ENCODE measurements at places on chromosomes 4 and X.
A peak's percentile ranks its signal among the peaks of the same experiment; 100 is the strongest.

GRCh38 chrX:118665204-118665603 is 62.2 kb upstream of the IL13RA1 start:
- DNase-seq: no peak

- DNase-seq: no peak
These were observed 399.0 kb downstream of the PABPC4L start for GRCh38 chr4:133802359-133803140.

- DNase-seq: peak; percentile 54
These were observed 24.8 kb downstream of the SMIM20 start for GRCh38 chr4:25938787-25939186.

- no peak for DNase-seq
These were observed 35.4 kb downstream of the SNX25 start for GRCh38 chr4:185244763-185245162.

DNA sequence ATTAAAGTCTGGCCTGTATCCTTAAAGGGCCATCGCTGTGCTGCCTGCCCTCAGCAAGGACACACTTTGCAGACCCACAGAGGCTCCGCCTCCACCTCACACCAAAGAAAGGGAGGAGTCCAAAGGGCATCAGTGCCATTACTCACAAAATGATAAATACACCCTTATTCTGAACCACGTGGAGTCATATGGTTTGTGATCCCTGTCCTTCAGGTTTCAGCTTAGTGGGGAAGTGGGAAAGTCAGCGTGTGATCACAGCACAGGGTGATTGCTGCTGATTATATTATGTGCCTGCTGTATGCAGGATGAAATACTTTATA is 35.9 kb upstream of the MSANTD1 start:
- no peak for DNase-seq

GRCh38 chrX:8730812-8731558 is 952 bp downstream of the ANOS1 start:
- DNase-seq: no peak

- DNase-seq: no peak
These were observed 54.0 kb upstream of the C4orf54 start for GRCh38 chr4:99711657-99712056.

DNA sequence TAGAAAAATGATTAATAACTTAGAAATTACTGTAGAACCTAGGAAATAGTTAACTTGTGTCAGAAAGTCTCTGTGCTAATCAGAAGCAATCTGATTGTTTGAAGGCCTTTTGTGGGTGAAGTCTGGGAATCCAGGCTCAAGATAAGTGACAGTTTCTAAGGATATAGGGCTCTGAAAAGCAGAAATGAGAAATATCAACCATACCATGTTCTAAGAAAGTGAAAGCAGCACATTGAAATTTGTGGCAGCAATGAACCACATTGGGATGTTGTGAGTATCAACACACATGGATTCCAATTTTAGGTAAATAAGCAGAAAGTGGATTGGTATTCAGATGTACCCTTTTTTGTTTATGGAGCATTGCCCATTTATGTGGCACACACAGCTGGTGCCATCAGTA is 464.6 kb downstream of the IL15 start:
- no peak for DNase-seq

- no peak for DNase-seq
These were observed 24.2 kb downstream of the CBLL2 start for GRCh38 chrX:22296871-22297270.

DNA sequence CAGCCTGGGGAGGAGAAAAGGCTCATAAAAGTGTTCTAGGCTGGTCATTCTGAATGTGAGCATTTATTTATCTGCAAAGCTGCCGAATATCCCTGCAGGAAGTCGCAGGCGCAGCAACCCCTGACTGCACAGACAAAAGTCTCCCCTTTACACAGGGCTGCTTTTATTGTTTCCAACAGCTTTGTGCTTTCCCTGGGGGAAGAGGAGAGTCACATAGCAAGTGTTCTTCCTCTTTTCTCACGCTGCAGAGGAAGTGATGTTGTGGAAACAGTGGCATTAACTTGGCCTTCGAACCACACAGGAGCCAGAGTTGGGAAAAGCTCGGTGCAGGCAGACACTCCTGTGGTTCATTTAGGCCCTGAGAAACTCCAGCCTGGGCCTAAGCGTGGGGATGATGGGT is 81.5 kb upstream of the BCOR start:
- DNase-seq: no peak

GRCh38 chr4:13836946-13837912 is 209.7 kb upstream of the BOD1L1 start:
- no peak for DNase-seq

- DNase-seq: no peak
These were observed 59.2 kb upstream of the GUCY1A1 start for GRCh38 chr4:155607481-155607880.

- no peak for DNase-seq
These were observed 67.7 kb upstream of the PJA1 start for GRCh38 chrX:69232945-69233344.

- DNase-seq: no peak
These were observed 2267.9 kb upstream of the AGA start for GRCh38 chr4:179709961-179710624.

- DNase-seq: no peak
These were observed 1.8 kb upstream of the EXOSC9 start for GRCh38 chr4:121799208-121799823.

DNA sequence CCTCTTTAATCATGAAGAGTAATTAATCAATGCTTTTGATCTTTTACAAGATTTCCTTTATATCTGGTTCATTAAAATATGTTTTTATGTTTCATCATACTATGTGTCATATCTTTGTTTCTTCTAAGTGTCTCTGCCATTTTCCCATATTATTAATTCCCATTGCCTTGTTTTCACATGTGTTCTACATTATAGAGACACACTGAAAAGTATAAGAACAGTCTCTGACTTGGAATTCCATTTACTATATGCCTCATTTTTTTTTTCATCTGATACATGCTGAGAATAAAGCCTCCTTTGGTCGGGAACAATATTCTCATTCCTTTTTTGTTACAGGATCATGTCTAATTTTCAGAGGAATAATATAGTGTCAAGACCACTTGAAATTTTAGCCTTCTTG is 4.3 kb downstream of the BANK1 start:
- DNase-seq: no peak

- DNase-seq: peak; percentile 33
These were observed 69.4 kb downstream of the TBC1D9 start for GRCh38 chr4:140686796-140687195.

GRCh38 chrX:23344238-23344903 is 9.7 kb downstream of the PTCHD1 start:
- DNase-seq: no peak

- DNase-seq: no peak
These were observed 3.4 kb downstream of the SMR3A start for GRCh38 chr4:70364002-70364401.

- DNase-seq: no peak
These were observed 100.3 kb upstream of the RPL34 start for GRCh38 chr4:108519911-108520601.

DNA sequence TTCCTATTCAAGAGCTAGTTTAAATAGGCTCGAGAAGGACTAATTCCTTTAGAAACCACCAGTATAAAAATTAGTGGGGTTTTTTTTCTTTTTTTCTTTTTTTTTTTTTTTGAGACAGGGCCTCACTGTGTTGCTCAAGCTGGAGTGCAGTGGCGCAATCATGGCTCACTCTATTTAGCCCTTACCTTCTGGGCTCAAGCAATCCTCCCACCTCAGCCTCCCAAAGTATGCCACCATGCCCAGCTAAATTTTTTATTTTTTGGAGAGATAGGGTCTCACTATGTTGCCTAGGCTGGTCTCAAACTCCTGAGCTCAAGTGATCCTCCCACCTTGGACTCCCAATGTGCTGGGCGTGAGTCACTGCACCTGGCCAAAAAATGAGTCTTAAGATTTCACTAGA is 52.8 kb downstream of the APOO start:
- no peak for DNase-seq

GRCh38 chr4:102675141-102675540 is 85.6 kb downstream of the MANBA start:
- peak; percentile 19 for DNase-seq

DNA sequence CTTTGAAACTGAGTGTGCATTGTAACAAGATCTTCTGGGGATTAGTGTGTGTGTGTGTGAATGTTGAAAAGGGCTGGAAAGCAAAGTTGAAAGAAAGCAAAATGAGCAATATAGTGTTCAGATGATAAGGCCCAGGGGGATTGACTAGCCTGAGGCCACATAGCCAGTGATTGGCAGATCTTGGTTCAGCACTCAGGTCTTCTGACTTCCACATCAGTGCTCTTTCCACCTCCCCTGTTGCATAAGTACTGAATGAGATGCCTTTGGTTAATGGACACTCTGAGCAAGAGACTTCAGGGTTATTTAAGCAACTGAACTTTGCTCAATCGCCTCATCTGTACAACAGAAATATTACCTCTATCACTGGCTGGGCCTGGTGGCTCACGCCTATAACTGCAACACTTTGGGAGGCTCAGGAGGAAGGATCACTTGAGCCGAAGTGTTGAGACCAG is 120.4 kb downstream of the TMEM164 start:
- DNase-seq: no peak

DNA sequence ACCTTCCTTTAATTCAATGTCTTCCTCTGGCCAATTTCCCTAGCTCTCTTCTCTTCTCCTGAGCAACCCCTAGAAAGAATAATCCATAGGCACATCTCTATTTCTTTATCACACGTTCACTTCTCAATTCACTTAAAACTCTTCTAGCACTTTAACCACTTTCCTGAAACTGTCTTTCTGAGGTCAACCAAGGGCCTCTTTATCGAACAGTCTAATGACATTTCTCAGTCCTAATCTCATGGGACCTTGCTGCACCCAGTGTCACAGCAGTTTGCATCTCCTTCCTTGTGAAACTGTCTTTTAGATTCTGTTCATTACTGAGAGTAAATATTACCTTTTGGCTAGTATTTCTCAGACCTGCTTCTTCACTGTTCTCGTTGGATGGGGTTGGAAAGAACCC is 285.3 kb upstream of the RASGEF1B start:
- no peak for DNase-seq

GRCh38 chr4:73770917-73771316 is 30.5 kb downstream of the CXCL8 start:
- DNase-seq: no peak

GRCh38 chrX:1323315-1323714 is 13.3 kb upstream of the IL3RA start:
- DNase-seq: peak; percentile 54

DNA sequence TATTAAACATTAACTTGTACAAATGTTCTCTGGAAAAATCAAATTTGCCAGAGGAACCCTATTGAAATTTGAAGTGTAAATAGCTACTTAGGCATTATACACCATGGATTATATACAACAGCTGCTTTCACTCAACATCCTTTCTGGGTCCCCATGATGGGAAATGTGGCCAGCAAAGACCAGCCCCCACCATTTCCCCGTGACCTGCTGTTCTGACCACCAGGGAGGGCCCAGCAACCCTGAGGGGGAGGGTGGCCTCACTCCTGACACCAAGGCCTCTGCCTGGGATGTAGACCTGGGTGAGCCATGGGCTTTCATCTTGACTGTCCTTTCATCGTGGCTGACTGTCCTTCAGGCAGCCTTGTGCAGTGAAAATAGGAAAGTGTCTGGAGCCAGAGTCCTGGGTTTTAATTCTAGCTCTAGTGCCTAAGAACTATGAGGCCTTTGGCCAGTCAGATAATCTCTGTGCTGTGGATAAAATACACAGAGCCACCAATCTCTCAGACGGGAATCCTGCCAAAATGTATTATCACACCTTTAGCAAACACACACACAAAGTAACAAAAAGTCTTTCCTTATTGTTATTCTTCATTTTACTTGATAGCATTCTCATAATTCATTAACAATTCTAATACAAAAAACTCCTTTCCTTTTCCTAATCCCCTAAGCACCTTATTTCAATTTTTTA is 45.1 kb downstream of the NR3C2 start:
- DNase-seq: no peak

- no peak for DNase-seq
These were observed 233.2 kb upstream of the KCNIP4 start for GRCh38 chr4:22181736-22182135.

DNA sequence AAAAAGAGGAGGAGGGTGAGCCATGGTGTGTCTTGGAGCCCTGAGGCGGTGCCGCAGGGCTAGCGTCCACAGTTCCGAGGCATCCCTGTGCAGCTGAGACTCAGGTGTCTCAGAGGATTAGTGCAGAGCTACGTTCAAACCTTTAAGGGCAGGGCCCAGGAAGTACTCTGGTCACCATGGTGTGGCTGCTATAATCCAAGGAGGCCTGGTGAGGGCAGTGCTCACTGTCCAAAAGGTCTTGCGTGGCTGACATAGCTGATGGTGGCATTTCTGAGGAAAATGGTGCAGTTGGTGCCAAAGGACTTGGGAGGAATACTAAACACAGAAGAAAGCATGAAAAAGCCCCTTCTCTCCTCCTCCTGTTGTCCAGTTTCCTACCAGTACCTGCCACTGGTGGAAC is 146.9 kb downstream of the DCHS2 start:
- no peak for DNase-seq

DNA sequence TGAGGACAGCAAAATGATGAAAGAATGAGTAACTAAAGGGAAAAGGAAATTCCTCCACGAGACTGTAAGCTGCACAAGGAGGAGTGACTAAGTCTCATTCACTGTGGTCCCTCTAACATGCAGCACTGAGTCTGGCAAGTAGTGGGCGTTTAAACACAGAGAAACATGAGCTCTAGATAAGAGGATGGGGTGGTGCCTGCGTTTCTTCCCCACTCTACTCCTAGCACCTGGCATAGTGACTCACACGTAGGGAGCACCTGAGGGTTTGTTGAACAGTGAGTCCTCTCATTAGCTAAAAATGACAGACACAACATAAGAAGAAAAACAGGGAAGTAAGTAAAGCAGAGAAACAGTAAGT is 105.8 kb upstream of the CBR4 start:
- peak; percentile 89 for DNase-seq

- DNase-seq: no peak
These were observed 85.7 kb upstream of the HPRT1 start for GRCh38 chrX:134374294-134374693.

DNA sequence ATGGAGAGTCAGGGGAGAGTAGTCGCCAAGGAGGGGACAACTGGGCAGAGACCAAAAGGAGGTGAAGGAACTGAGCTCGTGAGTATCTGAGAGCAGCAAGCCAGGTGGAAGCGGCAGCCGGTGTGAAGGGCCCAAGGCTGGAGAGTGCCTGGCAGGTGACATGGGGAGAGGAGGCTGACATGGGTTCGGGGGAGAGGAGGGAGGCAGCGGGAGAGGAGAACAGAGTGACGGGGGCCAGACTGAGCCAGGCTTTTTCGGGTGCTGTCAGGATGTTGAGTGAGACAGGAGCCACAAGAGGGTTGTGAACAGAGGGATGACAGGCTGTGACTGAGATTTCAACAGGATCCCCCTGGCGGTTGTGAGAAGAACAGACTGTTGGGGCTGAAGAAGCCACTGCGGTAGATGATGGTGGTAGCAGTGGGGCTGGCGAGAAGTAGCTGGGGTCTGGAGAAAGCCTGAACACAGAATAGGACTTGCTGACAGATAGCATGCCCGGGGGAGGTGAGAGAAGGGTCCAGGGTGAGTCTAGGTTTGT is 5.7 kb downstream of the ELK1 start:
- DNase-seq: peak; percentile 18

DNA sequence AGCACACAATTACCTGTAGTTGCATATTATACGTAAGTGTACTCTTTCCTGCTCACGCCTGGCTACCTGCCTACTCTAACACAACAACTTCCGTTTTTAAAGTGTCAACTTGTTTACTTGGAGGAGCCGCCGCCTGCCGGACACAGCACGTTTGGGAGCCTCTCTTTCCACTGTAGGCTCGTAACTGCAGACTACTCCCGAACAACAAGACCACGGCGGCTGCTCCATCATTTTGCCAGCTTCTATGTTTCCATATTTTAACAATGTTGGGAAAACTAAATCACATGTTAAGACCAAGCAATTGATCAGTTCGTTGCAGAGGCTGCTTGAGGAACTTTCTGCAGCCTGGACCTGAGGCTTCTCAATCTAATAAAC is 841 bp downstream of the MTNR1A start:
- DNase-seq: peak; percentile 26
